ENCODE measurements at places on chromosomes 5 and 9.
A peak's percentile ranks its signal among the peaks of the same experiment; 100 is the strongest.

GRCh38 chr5:91521334-91521733, 138.2 kb upstream of the ARRDC3 start:
- DNase-seq, result no peak

- no peak for DNase-seq
Measured at GRCh38 chr9:94212091-94212490, 47.0 kb upstream of the ZNF169 start.

DNA sequence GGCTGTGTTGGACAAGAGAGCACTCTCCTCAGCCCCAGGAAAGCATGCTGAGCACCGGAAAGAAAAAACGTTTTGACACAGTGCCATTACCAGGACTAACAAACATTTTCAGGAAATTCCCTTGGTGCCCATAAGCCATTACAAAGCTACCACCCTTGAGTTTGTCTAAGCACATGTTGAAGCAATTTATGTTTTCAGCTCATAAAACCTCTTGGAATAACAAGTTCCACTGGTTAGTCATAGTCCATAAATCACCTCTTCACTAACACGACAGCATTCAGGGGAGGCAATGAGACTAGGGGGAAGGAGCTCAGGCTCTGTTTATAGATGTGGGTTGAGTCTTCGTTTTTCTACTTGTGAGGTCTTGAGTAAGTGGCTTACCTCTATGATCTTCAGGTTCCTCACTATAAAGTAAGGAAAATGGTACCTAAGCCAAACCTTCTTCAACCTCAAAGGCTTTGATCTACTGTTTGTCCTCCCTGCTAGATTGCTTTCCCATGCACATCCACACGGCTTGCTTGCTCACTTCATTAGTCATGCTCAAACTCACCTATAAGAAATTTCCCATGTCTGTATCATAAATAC, 65.4 kb downstream of the DRD1 start:
- peak; percentile 11 for DNase-seq

DNA sequence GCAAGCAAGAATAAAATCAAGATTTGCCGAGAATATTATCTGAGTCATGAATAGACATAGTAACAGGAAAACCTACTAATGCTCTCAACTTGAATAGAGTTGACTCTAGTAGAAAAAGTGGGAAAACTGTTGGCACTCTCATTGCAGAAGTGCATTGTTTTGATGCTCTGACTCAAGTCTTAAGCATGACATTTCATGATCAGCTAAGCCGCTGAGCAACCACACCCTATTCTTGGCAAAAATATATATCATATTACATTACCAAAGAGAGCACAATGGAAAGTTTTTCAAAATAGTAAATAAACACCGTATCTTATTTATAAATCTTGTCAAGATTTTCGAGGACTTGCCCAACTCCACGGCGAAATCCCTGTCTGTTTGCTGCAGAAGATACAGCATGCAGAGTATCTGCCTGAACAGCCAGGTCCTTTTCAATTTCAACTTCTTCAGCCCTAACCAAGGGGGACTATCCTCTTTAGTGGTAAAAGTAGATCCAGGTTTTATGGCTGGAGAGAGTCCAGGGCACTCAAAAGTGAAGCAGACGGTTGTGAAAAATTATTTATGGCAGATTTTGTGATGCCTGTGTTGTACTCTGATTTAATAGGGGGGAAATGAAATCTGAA, 13.9 kb upstream of the ADAMTSL1 start:
- peak; percentile 95 for DNase-seq

- no peak for DNase-seq
Measured at GRCh38 chr5:140637371-140638100, 1.7 kb upstream of the TMCO6 start.

- no peak for DNase-seq
Measured at GRCh38 chr5:171798418-171798817, 12.8 kb downstream of the SMIM23 start.

DNA sequence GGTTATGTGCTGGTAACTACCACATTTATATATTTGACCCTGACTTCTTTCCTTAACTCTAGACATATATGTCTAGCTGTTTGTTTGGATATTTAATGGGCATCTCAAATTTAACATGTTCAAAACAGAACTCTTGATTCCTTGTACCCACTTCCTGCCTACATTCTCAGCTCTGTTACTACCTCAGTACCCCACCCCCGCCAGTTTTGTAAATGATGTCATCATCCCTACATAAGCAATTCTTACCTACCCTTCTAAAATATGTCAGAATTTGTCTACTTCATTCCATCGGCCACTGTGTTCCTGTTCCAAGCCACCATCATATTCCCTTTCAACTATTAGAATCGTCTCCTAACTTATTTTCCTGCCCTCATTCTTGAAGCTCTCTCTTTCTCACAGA, 4.8 kb downstream of the RAD50 start:
- DNase-seq, result no peak

DNA sequence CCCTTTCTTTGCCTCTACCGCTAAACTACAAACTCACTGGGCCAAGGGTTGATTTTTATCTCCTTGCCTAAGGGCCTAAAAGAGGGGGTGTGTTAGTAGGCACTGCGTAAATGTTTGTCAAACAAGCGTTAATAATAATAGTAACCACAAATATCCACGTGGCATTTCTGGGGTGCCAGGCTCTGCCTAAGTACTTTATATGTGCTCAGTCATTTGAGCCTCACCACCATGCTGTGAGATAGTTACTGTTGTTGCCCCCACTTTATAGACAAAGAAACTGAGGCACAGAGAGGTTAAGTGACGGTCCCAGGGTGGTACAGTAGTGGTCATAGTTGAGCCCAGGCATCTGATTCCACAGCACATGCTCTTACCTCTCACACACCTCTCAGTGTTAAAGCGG, 52.4 kb downstream of the ERGIC1 start:
- DNase-seq, result no peak

GRCh38 chr5:127088251-127088650, 14.9 kb upstream of the C5orf63 start:
- peak; percentile 95 for DNase-seq

DNA sequence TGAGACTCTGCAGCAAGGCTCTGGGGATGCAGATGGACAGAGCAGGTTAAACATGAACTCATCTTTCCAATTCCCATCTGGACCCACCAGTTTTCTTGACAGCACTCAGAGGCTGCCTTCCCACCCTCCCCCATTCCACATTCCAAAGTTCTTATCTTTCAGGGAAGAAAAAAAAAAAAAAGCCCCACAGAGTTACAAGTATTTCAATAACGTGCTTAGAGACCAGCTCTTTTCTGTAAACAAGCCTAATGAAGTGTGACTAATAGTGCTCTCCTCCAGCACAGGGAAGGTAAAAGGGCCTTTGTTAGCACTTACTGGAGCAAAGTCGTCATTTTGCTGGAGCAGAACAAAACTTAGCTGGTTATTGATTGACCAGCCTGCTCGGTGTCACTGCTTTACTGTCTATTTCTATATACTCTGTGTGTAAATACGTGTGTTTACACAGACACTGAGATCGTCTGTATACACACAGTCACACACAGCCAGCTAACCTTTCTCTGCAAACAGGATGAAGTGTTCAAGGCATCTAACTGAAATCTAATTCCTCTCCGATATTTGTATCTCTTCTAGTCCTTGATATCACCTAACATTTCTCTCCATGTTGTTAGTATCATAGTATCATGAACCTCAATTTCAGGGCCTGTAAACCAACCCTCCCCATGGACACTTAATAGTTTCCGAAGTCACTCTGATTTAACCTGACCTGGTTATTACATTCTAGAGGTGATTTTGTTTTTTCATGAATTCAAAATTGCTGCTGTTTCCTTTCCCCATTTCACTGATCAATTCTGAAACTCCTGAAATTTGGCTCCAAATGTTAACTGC, 84.9 kb downstream of the ZNF608 start:
- DNase-seq, result peak; percentile 72

GRCh38 chr5:78537821-78538220, 110.8 kb downstream of the LHFPL2 start:
- DNase-seq, result no peak

DNA sequence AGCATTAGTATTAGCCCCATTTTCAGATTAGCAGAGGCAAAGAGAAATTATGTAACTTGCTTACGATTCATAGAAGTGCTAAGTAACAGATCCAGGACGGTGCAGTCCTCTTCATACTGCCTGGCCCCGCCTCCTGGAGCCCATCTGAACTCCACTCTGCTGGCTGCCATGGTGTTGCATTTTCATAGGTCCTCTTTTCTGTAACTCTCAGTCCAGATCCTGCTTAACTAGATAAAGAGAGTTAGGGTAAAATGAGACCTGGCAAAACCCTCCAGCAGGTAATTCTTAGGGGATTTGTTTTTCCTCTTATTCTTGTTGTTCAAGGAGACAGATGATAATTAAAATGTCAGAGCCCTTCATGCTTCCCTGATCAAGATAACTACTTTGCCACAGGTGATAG, 135.1 kb upstream of the EFNA5 start:
- DNase-seq, result no peak

- no peak for DNase-seq
Measured at GRCh38 chr9:32989660-32990059, 11.8 kb downstream of the APTX start.

DNA sequence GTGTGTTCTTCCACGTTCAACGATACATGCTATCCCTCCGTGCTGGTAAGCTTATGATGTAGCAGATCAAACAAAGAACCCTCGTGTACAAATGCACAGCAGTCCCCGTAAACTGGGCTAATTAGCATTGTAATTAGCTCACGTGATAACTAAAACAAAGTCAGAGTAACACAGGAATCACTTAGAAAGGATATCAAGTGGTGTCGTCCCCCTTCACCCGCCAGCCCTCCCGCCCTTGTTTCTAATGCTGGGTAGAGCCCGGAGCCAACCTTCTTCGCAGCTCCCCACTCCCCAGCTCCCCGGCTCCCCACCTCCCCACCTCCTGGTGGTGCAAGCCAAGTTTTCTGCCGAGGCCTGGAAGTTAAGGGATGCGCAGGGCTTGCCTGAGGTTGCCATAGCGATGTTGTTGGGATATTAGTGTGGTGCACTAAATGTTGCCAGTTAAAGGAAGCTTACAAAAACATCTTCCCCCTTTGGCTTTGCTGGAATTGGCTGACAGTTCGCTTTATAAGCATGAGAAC, 357.9 kb upstream of the CCNH start:
- DNase-seq, result no peak

- no peak for DNase-seq
Measured at GRCh38 chr9:100101608-100102007, 2.6 kb downstream of the INVS start.

DNA sequence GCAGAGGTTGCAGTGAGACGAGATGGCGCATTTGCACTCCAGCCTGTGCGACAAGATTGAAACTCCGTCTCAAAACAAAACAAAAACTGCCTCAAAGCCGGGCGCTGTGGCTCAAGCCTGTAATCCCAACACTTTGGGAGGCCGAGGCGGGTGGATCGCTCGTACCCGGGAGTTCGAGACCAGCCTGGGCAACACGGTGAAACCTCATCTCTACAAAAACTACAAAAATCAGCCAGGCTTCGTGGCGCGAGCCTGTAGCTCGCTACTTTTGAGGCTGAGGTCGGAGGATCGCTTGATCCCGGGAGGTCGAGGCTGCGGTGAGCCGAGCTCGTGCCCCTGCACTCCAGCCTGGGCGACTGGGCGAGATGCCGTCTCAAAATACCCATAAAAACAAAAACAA, 988 bp downstream of the GFM2 start:
- no peak for DNase-seq

DNA sequence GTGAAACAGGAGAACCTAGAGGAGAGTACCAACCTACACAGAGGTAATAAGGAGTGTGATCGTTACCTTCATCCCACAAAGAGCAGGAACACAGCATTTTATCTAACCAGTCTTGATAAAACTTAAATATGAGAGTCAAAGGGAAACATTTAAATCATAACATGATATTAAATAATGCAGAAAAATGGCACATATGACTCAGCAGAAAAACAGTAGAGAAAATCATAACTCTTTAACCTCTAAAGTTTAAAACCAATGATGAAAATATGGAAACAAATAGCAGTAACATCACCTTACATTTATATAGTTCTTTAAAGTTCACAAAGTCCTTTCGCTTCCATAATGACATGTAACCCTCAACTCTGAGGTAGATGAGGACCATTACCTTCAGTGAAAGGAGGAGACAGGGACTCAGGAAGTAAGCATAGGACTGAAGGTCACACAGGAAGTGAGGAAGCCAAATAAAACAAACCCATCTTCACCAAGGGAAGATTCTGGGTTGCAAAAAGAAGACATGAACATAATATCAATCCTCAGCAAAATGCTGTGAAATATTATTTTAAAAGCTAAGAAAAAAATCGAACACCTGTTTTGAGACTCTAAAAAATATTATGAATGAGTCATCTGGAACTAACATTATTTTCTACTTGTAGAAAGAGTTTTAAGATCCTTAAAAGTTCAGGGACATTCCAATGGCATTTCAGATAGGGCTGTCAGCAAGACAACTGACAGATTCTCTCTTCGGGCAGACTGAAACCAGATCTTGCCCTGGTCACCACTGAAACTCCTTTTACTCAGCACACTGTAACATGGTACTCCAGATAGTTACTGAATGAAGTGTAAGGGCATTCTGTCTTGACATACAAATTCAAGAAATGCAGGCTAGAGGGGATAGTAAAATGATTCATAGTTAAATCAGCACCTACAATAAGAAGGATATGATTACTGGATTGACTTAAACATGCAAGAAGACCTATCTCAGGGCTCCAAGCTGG, 148.5 kb downstream of the EPB41L4A start:
- no peak for DNase-seq

DNA sequence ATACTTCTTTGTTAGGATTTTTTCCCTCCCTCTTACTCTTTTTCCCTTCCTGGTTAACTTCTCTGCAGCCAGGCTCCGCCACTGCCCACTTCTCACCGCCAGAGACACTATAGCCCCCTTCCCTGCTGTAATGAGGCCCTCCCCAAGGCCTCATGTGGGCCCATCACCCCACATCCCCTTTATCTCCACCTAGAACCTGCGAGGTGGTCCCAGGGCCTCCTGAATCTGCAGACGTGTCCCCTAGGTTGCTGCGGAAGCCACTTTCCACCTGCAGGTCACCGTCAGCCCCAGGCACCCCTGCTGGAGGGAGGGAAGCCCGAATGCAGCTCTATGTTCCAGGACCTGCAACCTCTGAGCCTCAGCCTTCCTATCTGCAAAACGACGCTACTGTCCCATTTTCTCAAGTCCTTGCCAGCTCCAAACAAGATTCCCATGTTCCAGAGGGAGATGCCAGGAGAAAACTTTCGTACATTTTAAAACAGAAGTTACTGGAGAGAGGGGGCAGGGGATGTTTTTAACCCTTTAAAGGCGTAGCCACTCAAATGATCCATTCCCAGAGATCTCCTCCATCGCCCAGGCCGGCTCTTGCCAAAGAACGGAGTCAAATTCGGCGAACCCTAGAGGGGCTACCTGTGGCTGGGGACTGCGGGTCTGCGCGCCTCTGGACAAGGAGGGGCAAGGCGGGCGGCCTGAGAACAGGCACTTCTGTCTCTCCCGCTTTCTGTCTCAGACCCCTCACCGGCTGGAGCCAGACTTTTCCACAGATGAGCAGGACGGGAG, 929 bp downstream of the SH3PXD2B start:
- DNase-seq, result peak; percentile 24

DNA sequence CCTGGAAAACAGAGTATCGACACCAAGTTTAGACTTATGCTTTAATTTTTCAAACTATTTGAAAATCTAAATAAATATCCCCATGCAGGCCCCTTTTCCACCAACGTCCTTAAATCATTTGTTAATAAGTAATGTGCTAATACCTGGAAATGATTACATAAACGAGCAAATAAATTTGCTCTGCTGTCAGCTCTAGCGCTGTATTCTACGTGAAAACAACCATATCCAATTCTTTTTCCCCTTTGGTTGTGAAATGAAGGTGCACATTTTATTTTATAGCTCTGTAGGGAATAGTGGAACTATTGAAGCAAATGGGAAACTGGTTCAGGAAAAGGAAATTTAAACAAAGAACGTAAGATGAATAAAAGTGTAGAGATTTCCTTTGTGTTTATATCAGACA, 137.7 kb upstream of the ZNF608 start:
- DNase-seq, result no peak

GRCh38 chr9:121278477-121279261, 10.7 kb downstream of the GSN start:
- DNase-seq, result peak; percentile 91
